ENCODE measurements at places on chromosomes 11 and 22.
A peak's percentile ranks its signal among the peaks of the same experiment; 100 is the strongest.

- DNase-seq, result no peak
Measured at GRCh38 chr11:10898003-10898762, 40.3 kb upstream of the ZBED5 start.

- DNase-seq, result no peak
Measured at GRCh38 chr11:64767344-64768299, 7.8 kb upstream of the PYGM start.

DNA sequence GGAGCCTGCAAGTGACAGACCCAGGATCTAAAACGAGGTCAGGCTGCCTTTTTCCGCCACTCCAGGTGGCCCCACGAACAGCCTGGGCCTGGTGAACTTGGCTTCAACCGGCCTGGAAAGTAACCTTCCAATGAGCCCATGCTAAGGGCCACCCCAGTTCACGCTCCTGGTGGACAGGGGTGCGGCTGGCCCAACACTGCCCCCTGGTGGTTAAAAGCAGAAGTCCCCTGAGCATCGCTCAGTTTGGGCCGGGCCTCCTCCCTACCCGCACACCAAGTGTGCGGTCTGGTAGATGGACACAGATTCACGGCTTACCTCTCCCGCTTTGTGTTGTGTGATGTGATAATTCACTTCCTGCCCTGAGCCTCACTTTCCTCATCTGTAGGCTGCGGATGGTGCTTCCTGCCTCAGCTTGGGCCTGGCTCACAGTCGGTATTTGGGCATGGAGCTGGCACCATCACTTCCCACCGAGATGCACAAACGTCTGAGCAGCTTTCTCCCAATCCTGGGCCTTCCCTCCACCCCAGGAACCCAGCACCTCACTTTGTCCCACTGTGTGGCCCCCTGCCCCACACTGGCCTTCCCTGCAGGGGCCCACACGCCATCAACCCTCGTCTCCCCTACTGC is 13.7 kb upstream of the SEC14L3 start:
- DNase-seq, result peak; percentile 51

DNA sequence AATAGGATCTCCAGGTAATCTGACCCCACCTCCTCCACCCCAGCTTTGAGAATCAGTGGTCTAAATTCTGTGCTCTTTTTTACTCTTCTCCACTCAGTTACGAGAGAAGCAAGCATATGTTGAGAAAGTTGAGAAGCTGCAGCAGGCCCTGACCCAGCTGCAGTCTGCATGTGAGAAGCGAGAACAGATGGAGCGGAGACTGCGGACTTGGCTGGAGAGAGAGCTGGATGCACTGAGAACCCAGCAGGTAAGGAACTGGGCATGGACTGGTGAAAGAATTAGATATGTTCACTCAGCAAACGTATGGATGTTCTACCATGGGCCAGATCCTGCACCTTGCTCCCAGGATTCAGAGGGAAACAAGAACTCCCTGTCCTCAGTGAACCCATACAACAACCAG is 85.7 kb downstream of the AMOTL1 start:
- no peak for DNase-seq

- no peak for DNase-seq
Measured at GRCh38 chr11:8167796-8168195, 1.0 kb downstream of the RIC3 start.

DNA sequence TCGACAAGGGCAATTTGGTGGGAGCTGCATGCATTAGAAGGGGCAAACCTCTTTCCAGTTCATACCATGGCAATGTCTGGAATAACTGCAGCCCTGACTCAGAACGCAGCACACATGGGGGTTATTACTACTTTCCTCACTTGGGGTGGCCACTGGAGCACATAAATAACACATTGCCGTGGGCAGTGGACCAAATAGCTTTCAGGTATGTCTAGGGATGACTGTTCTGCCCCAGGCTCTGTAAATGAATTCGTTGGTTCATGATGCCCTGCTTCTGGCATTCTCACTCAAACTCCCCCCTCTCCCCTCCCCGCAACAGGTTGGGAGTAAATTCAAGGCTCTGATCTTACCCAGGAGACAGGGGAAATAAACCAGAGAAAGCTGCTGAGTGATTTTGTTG is 238.0 kb upstream of the PLET1 start:
- no peak for DNase-seq

GRCh38 chr11:117839936-117840813 is 15.6 kb upstream of the FXYD2 start:
- no peak for DNase-seq

DNA sequence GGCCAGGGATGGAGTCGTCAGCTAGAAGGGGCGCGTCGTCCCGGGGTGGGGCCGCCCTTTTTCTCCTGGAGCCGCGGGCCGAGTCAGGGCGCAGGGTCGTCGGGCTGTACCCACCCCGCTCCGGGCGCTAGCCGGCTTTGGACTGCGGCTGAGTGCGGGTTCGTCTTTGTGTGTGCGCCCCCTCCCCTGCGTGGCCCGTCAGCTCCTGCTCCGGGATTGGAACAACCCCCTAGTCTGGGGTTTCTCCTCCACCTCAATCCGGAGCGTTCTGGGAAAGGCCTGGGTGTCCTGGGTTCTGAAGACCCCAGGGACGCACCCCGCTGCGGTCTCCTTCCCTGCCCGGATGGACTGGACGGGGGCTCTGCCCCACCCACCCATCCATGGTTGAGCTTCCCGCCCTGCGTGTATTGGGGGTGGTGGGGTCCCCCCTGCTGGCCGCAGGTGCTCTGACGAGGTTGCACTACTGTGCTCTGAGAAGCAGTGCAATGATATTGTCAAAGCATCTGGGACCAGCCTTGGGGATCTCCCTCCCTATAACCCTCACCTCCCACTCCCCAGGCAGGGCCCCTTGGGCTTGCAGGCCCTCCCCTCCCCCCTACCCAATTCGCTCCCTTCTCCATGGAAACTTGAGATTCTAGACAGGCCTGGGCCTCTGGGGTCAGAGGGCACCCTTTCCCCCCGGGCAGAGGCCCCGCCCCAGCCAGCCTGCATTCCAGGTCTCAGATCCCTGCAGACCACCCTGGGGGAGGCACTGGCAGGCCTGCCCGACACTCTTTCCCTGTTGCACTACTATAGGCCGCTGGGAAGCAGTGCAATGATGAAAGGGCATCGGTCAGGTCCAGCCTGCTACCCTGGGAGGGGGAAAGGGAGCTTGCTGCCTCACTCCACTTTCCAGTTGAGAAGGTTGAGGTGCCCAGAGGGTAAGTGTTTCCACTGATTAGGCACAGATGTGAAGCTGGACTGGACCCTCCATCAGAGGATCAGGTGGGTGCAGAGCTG is 10.7 kb downstream of the SDF2L1 start:
- DNase-seq, result no peak

- DNase-seq, result no peak
Measured at GRCh38 chr11:94885133-94885532, 88.2 kb downstream of the CWC15 start.
